AML-193 (cell line): ENCODE measurements at places on chromosomes 16 and 17.

DNA sequence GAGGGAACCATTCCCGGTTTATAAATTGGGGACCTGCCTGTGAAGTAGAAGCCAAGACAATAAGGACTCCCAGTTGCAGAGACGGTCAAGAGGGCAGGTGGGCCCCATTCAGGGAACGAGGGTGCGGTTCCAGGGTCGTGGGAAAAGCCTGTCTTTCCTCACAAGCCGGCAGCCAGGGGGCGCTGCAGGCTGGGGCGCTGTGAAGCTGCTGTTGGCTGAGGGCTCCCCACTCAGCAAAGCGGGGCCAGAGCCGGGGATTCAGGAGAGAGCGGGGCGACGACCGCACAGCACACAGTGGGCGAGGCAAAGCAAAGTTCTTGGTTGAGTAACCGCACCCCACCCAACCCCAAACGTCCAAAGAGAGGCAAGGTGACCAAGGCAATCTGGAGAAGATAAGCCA lies 24.9 kb downstream of the CDRT15 start:
- DNase-seq = no peak

DNA sequence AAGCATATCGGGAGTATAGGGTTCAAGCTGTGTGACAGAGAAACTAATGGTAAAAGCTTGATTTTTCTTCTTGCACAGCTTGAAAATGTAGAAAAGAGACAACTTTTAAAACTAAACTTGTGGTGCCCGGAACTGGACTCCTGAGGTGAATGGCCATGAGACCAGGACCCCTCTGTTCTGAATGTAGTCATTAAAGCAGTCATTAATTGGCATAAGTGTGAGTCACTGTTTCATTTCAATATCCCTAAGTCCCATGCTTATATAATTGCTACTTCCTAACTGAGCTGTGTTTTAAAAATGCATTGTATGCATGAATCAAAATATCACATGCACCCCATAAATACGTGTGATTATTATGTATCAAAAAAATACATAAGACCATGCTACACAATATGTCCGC lies 463.1 kb upstream of the DYNLRB2 start:
- no peak for DNase-seq

GRCh38 chr16:12315330-12316136 lies 339.0 kb downstream of the SNX29 start:
- DNase-seq = no peak

DNA sequence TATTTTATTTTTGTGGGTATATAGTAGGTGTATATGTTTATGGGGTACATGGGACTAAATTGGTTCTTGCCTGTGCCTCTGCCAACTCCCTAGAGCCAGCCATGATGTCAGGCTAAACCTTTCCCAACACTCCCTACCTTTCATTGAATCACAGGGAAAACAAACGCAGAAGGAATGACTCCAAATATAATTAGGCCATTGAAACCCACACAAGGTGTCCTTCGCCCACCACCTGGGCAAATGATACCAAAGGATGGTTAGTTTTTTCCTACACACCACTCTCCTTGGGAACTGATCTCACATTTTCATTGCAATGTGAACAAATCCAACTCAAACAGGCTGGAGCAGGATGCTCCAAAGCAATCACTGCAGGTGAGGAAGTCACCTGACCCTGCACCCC lies 27.5 kb downstream of the WSB1 start:
- DNase-seq = no peak

DNA sequence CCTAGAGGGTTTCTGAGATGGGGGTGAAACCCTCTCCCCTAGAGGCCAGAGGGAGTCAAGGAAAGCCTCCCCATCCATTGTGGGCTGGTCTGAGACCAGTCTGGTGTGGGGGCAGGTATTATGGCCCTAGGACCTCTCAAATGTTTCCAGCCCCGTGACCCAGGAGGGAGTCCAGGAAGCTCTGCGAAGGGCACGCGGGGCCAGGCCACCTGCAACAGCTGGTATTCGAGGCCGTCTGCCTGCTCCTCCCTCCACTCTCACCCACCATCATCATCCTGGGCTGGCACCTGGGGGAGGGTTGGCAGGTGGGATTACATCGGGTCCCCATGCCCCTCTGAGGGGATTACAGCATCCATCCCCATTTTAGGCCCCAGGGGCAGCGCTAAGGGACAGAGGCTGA lies 38.1 kb upstream of the DLX4 start:
- no peak for DNase-seq

DNA sequence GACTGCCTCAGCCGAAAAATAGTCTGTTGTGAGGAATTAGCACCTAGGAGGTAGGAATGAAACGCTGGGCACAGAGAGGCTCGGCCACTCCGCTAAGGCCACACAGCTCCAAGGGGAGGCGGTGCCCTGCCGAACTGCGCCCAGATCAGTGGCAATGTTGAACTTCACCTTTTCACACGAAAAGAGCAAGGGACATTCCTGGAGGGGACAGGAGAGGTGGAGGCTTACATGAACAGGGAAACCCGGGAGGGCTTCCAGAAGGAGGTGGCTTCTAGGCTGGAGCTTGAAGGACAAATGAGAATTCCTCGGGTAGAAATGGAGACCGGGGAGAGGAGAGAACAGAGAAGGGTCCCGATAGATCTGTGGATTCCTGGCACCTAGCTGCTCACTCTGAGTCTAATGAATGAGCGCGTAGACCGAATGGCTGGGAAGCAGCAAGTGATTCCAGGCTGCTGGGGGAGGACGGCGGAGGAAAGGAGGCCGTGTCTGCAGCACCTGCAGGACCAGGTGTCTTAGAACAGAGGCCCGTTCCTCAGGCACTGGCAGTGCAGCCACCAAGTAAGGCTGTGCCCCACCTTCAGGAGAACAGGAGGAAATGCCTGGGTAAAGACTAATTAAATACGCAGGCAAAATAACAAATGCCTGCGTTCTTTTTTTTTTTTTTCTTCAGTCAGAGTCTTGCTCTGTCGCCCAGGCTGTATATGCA lies 722 bp upstream of the SLC38A10 start:
- DNase-seq = peak; percentile 72

GRCh38 chr16:24834459-24835335 lies 11.1 kb upstream of the SLC5A11 start:
- DNase-seq = peak; percentile 6

- DNase-seq = no peak
Observed at GRCh38 chr17:65730711-65731169, 169.3 kb upstream of the AXIN2 start.

DNA sequence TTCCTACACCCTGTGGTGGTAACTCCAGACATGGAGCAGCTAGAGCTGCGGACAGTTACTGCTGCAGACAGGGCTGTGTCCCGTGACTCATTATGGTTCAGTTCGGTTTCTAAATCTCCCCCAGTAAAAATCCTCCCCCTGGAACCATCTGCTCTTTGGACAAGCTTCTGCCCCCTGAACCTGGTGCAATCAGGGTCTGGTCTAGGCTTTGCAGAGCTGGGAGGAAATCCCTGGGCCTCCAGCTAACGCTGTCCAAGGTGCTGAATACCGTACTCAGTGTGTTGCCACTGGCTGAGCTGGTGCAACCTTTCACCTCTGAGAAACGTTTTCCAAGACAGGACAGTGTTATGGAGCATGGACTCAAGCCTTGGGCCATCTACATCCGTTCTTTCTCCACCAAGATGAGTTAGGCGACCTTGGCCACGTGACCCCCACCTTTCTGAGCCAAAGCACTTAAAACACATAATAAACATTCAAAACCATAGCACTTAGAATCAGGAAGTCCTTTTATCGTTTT lies 142.0 kb downstream of the CPPED1 start:
- DNase-seq = peak; percentile 16

DNA sequence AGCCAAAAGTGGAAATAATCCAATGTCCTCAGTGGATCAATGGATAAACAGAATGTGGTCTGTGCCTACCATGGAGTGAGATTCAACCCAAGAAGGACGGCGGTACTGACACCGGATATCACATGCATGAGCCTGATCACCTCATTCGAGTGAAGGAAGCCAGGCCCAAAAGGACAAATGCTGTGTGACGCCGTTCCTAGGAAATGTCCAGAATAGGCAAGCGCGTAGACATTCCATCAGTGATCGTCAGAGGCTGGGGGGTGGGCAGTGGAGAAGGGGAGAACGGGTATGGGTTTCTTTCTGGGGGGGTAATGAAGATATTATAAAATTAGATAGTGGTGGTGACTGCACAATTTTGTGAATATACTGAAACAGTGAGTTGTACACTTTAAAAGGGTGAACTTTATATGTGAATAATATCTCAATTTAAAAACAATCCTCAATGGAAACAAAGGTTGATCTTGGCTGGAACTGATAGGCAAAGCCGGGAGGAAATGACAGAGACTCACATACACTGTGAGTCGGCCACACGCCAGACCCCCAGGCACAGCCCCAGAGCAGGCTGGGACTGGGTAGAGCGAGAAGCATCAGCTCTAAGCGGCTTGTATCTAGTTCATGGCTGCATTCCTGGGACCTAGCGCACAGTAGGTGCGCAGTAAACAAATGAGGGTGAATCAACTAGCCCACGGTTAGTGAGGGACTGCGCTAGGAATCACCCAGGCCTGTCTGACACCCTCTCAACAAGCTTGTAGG lies 3.5 kb downstream of the DBNDD1 start:
- no peak for DNase-seq

DNA sequence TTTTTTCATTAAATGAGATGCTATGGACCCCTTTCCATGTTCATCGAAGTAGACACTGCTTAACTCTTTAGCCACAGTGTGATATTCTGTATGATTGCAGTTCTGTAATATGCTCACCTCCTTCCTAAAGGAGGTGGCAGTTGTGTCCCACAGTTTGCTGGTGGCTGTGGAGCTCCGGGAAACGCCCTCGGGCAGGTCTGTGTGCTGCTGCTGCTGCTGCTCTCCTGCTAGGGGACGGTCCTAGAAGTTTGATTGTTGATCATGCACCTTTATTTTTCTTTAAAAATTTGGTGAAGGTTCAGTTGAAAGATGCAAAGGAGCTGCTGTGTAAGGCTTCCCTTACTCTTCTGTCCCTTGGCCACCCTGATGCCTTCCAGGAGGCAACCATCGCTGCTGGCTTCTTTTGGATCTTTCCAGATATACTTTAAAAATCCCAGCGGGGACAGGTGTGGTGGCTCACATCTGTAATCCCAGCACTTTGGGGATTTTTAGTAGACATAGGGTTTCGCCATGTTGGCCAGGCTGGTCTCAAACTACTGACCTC lies 8.4 kb upstream of the CLEC18A start:
- no peak for DNase-seq

DNA sequence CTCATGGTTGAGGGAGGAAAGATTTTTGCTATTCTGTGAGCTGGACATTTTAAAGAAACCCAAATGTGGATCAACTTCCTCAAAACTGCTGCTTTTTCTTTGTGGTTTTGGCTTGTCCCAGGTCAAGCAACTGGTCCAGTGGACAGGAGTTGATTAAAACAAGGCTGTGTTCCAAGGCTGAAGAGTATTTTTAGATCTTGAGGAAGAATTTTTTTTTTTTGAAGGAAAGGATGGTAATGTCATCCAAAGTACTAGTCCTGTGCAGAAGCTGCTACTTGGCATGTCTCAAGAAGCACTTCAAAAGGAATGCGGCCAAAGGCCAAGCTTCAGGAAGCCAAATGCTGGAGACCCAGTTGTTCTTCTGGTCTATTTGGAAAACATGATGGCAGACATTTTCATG lies 8.0 kb upstream of the MYH2 start:
- no peak for DNase-seq

- no peak for DNase-seq
Observed at GRCh38 chr17:58538811-58539409, 24.5 kb upstream of the MTMR4 start.

DNA sequence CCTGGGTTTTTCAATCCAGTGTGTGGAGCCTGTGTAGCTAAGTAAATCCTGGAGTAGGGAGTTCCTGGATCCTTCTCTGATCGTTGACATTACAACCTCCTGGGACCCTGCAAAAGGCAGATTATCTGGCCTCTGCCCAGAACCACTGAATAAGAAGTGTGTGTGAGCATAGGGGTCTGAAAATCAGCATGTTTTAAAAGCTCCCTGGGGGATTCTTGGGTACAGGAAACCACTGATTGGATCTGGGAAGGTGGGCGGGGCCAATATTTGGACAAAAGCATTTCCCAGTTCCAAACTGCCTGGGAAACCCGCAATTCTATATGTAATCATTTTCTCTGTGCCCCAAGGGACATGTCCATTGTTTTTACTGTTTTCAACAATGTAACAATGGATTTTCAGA lies 27.2 kb upstream of the BEAN1 start:
- no peak for DNase-seq

DNA sequence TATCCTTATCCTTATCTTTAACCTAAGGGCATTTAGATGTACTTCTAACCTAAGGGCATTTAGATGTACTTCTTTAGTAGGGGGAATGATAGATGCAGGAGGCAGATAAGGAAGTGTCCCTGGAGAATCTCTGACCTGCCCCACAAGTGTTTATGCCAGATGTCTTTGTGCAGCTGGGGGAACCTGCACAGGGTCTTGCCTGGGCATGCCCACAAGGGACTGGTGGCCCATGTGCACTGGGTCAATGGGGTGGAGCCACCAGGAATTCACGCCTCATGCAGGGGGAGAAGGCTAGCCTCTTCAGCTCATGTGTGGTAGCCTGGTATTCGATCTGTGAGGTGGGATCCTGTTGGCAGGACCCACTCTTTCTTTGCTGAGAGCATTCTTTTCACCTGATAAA lies 38.0 kb downstream of the CA10 start:
- no peak for DNase-seq

GRCh38 chr16:11140098-11140375 lies 116.0 kb downstream of the SOCS1 start:
- DNase-seq = no peak

DNA sequence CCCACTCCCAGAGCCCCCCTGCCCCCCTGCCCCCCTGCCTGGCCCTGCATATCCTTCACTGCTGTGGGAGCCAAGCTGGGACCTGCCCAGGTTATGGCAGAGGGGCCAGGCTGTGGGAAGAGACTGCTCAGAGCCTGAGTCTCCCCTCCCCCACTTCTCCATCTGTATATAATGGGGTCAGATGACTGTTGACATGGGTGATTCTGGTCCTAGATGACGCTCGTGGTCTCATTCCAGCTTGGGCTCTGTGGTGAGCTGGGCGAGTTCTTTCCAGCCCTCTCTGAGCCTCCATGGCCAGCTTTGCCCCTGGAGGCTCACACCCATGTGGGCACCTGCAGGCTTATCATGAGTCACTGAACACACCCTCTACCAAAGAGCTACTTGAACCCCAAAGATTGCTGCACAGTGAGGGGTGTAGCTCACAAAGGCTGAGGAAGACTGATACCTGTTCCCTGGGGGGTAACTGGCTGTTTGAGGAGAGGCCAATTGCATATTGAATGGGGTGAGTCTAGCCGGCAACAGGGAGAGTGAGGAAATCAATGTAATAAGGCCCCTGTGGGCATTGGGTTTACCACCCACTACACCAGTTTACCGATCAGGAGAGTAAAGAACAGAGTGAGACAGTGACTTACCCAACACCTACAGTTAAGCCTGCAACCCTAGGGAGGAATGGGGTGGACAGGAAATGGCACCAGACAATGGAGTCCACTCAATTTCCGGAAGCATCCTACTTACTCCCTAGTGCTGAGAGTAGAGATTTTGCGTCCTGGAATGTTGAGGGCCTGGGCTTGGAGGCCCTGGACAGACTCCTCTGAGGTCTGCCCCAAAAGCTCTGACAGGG lies 4.2 kb upstream of the SREBF1 start:
- no peak for DNase-seq

DNA sequence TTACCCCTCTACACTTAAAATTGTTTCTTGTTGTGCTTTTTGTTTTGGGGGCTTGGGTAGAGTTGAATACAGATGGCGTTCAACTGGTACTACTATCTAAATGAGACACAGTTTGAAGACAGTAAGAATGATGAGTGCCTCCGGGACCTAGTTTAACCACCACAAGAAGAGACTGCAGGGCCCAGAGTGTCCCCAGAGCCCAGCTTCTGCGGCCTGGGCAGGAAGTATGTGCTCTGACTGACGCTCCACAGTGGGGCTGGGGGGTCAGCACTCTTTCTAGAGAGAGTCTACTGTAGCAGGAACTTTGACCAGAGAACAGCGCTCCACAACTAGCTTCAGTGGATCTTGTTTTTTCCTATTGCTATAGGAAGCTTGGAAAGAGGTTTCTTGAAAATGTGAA lies 174.0 kb downstream of the VPS53 start:
- no peak for DNase-seq
